ENCODE measurements at places on chromosomes 1 and 21. TPM values are rescaled to one million over a fixed set of nuclear protein-coding genes. Genes with fewer than 3 reads are reported as not detected.

DNA sequence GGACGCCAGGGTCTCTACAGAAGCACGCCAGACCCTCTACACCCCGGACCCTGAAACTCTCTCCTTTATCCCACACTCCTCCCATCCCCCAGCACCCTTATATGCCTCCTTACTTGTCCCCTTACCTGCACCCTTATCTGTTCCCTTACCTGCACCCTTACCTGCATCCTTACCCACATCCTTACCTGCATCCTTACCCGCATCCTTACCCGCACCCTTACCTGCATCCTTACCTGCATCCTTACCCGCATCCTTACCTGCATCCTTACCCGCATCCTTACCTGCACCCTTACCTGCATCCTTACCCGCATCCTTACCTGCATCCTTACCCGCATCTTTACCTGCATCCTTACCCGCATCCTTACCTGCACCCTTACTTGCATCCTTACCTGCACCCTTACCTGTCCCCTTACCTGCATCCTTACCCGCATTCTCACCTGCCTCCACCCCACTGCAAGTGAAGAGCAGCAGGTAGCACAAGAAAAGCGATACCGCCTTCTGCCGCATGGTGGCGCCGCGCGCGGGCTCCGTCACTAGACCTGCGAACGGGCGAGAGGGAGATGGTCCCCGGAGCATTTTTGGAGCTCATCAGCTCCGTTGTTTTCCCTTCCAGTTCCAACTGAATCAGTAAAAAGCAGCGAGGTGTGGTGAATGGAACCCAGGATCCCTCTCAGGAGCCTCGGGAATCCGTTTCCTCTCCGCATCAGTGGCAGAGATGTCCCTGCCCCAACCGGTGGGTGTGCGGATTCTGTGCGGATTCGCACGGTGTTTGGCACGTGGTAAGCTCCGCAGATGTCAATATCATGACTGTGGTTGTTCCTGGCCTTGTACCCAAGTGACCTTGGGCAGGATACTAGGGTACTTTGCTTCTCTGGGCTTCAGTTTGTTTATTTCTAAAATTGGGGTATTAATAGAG is 2.9 kb downstream of the IFI6 start:
- peak overlapping the region; percentile 67 for H3K27ac ChIP-seq
- peaks cover 22% of the 10 kb centered on the region for H3K4me1 ChIP-seq
- H3K27me3 ChIP-seq: no peaks in the 10 kb centered on the region
- H3K36me3 ChIP-seq: no peaks in the 10 kb centered on the region

The SLC45A1 gene
- 0.67 TPM for total RNA-seq

The NTMT2 gene
- total RNA-seq: not detected

DNA sequence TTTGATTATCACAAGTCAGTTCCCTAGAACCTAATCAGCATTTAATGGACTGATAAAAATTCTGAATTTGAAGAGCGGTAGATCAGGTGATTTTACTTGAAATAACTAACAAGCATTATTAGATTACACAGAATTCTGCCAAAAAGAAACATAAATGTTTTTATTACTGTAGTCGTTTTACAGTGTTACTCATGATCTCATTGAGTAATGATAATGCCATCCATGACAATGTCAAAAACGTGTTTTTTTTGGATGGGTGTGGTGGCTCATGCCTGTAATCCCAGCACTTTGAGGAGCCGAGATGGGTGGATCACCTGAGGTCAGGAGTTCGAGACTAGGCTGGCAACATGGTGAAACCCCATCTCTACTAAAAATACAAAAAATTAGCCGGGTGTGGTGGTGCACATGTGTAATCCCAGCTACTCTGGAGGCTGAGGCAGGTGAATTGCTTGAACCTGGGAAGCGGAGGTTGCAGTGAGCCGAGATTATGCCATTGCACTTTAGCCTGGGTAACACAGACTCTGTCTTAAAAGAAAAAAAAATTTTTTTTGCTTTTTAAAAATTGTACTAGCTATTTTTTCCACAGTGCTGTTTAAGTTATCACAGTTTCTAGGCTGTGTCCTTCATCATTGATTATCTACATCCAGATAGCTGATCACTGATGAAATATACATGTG is 56.6 kb downstream of the LAMC1 start:
- H3K36me3 ChIP-seq: peaks cover 5% of the 10 kb centered on the region
- no peak for DNase-seq
- H3K27me3 ChIP-seq: no peaks in the 10 kb centered on the region
- peaks cover 24% of the 10 kb centered on the region for H3K4me1 ChIP-seq
- peak overlapping the region; percentile 23 for H3K27ac ChIP-seq
- H3K4me3 ChIP-seq: no peak overlapping the region

DNA sequence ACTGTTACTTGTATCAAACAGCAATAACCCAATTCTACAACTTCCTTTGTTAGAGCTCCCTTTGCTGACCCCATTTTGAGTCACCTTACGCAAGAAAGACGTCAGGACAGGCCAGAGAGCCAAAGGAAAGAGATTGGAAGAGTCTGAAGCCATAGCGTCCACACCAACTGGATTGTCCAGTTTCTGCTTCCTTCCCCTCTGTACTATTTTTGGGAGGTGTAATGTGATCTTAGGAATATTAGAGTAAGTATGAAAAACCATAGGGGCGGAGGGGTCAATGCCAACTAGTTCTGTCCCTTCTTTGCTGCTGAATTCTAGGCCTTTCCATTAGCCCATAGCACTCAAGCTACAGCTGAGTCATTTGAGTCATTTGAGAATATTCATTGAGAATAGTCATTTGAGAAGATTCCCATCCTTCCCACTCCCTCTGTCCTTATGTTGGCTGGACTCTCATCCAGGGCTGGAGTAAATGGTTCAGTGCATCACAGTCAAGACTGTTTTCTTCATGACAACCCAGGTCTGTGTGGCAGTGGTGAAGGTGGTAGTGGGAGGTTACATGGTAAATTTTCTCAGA is 14.8 kb upstream of the NFIA start:
- no peak overlapping the region for H3K27ac ChIP-seq
- peaks cover 10% of the 10 kb centered on the region for H3K27me3 ChIP-seq
- H3K4me3 ChIP-seq: no peak overlapping the region

- H3K4me3 ChIP-seq: no peak overlapping the region
- DNase-seq: no peak
- H3K27ac ChIP-seq: peak overlapping the region; percentile 90
Measured at GRCh38 chr1:151546011-151546925, 6.2 kb downstream of the TUFT1 start.

DNA sequence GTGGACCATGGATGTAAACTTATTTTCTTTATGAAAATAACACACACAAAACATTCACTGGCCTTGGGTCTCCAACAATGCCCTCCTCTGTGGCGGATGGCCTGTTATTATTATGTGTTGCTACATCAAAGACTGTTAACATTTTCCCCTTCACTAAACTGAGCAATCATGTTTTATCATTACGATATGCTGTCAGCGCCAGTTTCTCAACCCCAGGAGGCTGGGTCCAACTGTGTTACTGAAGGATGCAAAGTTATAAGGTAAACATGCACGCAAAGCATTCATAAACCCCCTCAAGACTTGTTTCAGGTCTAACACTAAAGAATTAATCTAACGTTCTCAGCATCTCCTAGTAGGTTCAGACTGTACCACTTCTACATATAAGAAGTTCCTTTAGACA is 6.0 kb upstream of the DUSP10 start:
- DNase-seq: no peak
- no peak overlapping the region for H3K27ac ChIP-seq
- H3K36me3 ChIP-seq: no peaks in the 10 kb centered on the region
- H3K27me3 ChIP-seq: no peaks in the 10 kb centered on the region

The OR2L5 gene
- not detected for total RNA-seq

DNA sequence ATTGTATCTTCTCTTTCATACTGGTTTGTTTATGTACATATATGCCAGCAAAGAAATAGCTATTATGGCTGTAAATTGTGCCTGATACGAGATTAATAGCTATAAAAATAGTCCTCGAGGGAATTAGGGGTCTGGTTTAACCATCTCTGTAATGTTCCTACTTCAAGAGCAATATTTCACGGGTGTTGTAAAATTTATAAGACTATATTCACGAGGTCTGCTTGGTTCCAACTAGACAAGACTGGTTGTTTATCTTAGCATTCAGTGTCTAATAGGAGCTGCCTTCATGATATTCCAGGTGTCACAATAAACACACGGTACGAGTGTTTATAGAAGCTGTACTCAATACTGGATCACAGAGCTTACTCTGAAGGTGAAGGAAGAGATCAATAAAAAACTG is 389.9 kb downstream of the SIPA1L2 start:
- H3K36me3 ChIP-seq: no peaks in the 10 kb centered on the region
- no peak for DNase-seq
- no peaks in the 10 kb centered on the region for H3K27me3 ChIP-seq

DNA sequence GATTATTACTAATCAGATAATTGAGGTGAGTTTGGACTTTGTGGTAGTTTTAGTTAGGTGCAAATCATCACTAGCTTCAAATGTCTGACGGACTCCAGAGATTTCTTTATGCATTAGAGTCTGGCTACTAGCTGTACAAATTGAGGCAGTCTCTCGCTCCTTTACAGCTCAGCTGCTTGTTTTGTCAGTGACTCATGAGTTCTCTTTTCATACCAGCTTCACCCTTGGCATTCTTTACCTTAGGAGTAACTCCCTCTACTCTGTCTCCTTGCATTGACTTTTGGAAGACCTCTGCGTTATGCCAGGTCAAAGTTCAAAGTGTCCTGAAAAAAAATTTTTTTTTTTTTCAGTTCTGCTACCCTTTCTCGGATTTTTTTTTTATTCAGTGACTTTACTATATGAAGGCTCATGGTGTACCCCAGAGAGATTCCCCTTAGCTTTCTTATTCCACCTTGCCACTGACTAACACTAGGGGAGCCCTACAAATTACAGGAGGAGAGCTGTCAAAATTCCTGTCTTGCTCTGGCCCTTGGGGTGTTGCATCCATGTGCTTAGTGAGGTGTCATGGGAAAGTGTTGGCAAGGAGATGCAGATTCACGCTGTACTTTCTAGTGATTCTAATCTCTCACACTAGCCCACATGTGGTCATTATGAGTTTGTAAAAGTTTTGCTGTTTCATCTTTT is 576.6 kb downstream of the ADGRL2 start:
- H3K36me3 ChIP-seq: no peaks in the 10 kb centered on the region
- H3K4me3 ChIP-seq: no peak overlapping the region
- H3K4me1 ChIP-seq: no peaks in the 10 kb centered on the region
